Common myeloid progenitor, CD34-positive (primary cell): ENCODE measurements at places on chromosomes 11 and 22.

DNA sequence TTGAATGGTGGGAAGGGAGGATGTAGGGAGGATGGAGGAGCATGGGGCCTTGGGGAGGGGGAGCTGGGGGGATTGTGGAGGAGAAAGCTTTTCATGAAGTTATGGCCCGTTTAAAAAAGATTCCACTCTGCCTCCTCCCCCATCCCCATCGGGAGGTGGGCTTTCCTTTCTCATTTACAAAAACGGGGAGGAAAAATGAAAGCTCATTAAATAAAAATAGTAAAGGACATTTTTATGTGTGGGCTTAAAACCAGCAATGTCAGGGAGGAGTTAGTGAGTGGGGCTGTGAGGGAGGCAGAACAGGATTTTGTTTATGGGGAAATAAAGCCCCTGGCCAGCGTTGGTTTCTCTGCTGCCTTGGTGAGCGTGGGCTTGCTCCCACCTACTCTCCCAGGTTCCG, 83.2 kb downstream of the ZBTB16 start:
- no peaks in the 10 kb centered on the region for H3K27me3 ChIP-seq
- peaks cover 11% of the 10 kb centered on the region for H3K4me1 ChIP-seq
- no peaks in the 10 kb centered on the region for H3K36me3 ChIP-seq
- no peak for DNase-seq
- no peak overlapping the region for H3K27ac ChIP-seq

- no peak for DNase-seq
- no peak overlapping the region for H3K27ac ChIP-seq
- H3K4me3 ChIP-seq: no peak overlapping the region
- H3K36me3 ChIP-seq: no peaks in the 10 kb centered on the region
Measured at GRCh38 chr11:68649851-68650555, 34.3 kb upstream of the GAL start.

- H3K36me3 ChIP-seq: no peaks in the 10 kb centered on the region
- no peak for DNase-seq
- no peaks in the 10 kb centered on the region for H3K4me1 ChIP-seq
- no peak overlapping the region for H3K4me3 ChIP-seq
- peaks cover 2% of the 10 kb centered on the region for H3K27me3 ChIP-seq
Measured at GRCh38 chr11:36098087-36098486, 154.2 kb downstream of the LDLRAD3 start.

DNA sequence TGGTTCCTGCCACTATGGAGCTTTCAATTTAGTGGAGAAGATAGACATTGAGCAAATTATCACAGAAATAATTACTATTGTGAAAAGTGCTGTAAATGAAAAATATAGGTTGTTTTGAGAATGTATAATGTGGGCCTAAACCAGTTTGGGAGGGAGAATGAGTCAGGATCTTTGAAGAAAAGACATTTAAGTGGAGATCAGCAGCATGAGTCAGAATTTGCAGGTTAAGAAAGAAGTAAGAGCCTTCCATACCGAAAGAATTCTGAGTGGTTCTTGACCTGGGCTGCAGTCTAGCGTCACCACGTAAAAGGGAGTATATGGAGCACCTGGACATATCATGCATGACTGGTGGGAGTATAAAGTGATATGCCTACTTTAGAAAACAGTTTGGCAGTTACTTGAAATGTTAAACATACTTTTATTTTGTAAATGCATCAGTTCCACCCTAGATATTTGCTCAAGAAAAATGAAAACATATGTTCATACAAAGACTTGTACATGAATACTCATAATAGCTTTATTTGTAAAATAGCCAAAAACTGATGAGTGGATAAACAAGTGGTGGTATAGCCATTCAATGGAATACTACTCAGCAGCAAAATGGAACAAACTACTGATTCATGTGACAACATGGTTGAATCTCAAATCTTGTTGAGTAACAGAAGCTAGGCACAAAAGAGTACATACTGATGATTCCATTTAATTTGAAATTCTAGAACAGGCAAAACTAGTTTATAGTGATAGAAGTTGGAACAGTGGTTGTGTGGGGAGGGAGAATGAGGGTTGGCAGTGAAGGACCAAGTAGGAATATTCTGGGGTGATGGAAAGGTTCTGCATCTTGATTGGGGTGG, 99.2 kb downstream of the STIM1 start:
- no peaks in the 10 kb centered on the region for H3K27me3 ChIP-seq
- H3K4me3 ChIP-seq: no peak overlapping the region
- H3K4me1 ChIP-seq: peaks cover 13% of the 10 kb centered on the region
- no peak overlapping the region for H3K27ac ChIP-seq
- H3K36me3 ChIP-seq: no peaks in the 10 kb centered on the region

- H3K27me3 ChIP-seq: peaks cover 25% of the 10 kb centered on the region
- peak overlapping the region; percentile 52 for H3K4me3 ChIP-seq
- H3K4me1 ChIP-seq: peaks cover 28% of the 10 kb centered on the region
Measured at GRCh38 chr11:46238078-46238966, 39.1 kb upstream of the CREB3L1 start.

DNA sequence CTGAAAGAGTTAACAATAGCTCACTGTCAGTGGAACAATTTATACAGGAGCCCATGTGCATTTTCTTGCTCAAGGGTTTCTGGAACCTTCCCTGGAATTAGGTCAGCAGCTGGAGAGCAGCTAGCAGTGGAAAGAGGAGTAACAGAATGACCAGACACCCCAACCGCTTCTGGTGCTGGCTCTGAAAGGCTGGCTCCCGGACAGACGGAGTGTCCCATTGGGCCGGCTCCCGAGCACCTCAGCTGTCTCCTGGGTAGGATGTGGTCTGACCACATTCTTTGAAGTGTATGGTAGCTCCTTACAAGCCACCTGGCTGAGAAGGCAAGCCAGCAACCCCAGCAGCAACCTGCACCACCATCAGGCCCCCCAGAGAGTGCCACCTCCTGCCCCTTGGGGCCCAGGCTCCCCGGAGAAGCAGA, 44.7 kb downstream of the ABTB2 start:
- DNase-seq: peak; percentile 40
- H3K4me1 ChIP-seq: no peaks in the 10 kb centered on the region
- no peak overlapping the region for H3K27ac ChIP-seq
- H3K27me3 ChIP-seq: no peaks in the 10 kb centered on the region
- no peaks in the 10 kb centered on the region for H3K36me3 ChIP-seq

DNA sequence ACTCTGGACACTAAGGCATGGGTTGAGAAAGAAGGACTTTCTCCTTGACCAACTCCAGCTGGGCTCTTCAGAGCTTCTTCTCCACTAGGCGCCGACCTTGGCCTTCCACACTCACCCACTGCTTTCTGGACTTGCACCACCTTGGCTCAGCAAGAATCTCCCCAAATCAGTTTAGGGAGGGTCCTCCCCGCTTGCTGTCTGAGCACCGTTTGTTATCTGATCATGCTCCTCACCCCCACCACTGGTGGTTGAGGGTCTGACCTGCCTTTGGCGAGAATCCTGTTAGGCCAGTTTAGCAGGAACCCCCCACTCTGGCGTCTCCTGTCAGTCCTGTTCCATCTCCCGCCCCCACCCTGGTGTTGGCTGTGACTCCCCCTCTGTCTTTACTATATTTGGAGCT, 10.4 kb downstream of the APOL2 start:
- peaks cover 55% of the 10 kb centered on the region for H3K36me3 ChIP-seq
- DNase-seq: no peak
- H3K27ac ChIP-seq: no peak overlapping the region

DNA sequence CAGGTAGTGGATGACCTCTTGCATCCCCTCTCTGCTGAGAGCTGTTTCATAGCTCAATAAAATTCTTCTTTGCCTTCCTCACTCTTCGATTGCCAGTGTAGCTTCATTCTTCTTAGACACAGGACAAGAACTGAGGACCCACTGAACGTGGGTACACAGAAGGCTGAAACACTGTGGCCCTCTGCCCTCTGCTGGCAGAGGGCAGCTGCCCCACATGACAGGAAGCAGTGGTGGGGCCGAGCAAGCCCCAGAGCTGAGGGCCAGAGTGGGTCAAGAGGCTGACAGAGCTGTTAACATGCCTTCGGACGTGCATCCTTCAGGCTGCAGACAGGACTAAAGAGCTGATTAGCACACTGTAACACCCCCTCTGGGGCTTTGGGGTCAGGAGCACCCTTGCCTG, 15.6 kb downstream of the SMC1B start:
- no peak overlapping the region for H3K4me3 ChIP-seq
- H3K27me3 ChIP-seq: no peaks in the 10 kb centered on the region
- H3K36me3 ChIP-seq: no peaks in the 10 kb centered on the region

- DNase-seq: peak; percentile 11
- no peaks in the 10 kb centered on the region for H3K27me3 ChIP-seq
- no peaks in the 10 kb centered on the region for H3K4me1 ChIP-seq
- no peak overlapping the region for H3K4me3 ChIP-seq
- H3K36me3 ChIP-seq: no peaks in the 10 kb centered on the region
- H3K27ac ChIP-seq: no peak overlapping the region
Measured at GRCh38 chr11:96620464-96621044, 230.7 kb downstream of the JRKL start.

DNA sequence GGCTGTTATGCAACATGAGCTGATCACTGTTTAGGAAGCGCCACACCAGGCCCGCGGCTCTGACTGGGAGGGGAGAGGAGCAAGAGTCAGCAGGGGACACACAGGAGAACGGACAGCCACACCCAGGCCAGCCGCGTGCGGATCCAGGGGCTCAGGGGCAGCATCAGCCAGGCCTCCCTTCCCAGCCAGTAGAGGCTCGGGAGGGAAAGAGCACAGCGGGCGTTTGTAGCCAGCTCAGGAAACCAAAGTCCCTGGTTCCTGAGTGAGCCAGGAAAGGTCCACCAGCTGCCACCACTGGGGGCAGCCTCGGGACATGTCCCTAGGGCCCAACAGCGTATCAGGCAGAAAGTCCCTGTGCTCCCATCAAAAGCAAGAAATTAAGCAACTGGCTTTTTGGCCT, 71.8 kb upstream of the PITPNB start:
- H3K36me3 ChIP-seq: peaks cover 4% of the 10 kb centered on the region
- DNase-seq: no peak
- H3K27me3 ChIP-seq: no peaks in the 10 kb centered on the region
- no peak overlapping the region for H3K4me3 ChIP-seq

DNA sequence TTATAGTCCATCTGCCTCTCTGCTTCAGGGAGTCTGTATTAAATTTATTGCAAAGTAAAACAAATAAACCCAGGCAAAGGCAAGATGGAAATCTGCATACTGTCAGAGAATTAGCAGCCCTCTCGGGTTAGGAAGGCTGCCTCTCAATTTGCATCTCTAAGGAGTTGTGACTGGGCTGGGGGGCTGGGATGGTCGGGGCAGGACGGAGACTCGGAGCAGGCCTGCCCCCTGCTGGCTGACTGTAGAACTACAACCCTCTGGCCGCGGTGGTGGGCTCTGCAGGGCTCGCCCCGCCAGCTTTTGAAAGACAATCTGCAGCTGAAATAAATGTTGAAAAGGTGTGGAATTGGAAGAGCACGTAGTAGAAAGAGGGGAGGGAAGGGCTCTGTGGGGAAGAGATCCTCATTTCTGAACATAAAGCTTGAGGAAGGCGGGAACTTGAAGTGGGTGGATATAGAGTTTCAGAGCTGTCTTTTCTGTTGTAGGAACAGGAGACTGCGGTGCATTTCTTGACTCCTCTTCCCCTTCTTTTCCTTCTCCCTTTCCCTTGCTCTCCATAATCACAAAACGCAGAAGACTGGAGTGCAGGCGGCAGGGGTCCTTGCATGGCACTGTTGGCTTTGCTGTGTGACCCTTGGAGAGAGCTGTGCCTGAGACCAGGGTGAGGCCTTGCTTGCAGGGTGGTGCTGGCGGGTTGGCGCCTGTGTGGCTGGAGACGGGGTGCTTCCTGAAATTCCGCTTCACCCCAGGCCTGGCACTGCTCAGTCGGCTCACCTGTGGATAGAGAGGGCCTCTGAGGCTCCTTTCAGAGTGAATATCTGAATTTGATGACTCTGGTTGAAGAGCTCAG, 22.6 kb upstream of the PKNOX2 start:
- no peak overlapping the region for H3K27ac ChIP-seq
- DNase-seq: peak; percentile 51
- no peaks in the 10 kb centered on the region for H3K36me3 ChIP-seq
- H3K4me1 ChIP-seq: no peaks in the 10 kb centered on the region
- H3K27me3 ChIP-seq: peaks cover 19% of the 10 kb centered on the region

DNA sequence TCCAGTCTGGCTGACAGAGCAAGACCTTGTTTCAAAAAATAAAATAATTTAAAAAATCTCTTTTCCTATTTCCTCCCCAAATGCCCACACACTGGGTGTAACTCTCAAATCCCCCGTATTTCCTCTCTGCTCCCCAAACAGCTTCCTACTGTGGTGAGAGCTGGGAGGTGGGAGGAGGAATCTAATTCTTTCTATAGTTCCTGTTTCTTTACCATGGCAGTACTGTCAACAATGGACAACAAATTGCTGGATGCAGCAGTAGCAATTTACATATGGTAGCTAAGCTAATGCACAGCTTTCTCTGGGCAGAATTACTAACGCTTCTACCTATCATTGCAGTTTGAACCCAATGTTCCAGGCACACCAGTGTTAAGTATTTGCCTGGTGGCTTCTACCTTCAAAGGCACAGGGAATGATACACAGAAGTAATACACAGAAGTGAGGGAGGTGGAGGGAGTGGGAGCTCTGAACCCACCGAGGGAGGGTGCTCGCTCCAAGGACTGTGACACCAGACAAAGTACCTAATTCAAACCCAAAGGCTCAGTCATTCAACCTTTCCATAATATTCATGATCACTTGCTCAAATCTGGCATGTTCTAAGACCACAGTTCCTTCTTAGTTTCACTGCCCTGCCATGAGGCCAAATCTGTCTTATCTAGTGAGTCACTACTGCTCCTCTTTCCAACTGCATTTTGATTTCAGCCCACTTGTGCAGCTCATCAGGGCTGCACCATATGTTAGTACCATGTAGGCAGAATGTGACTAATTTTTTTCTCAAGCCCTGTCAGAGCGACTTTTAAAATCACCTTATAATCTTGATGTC, 37.9 kb downstream of the CELF1 start:
- H3K4me3 ChIP-seq: peak overlapping the region; percentile 42
- no peaks in the 10 kb centered on the region for H3K36me3 ChIP-seq
- H3K27me3 ChIP-seq: no peaks in the 10 kb centered on the region
- H3K4me1 ChIP-seq: peaks cover 48% of the 10 kb centered on the region
- DNase-seq: peak; percentile 84

DNA sequence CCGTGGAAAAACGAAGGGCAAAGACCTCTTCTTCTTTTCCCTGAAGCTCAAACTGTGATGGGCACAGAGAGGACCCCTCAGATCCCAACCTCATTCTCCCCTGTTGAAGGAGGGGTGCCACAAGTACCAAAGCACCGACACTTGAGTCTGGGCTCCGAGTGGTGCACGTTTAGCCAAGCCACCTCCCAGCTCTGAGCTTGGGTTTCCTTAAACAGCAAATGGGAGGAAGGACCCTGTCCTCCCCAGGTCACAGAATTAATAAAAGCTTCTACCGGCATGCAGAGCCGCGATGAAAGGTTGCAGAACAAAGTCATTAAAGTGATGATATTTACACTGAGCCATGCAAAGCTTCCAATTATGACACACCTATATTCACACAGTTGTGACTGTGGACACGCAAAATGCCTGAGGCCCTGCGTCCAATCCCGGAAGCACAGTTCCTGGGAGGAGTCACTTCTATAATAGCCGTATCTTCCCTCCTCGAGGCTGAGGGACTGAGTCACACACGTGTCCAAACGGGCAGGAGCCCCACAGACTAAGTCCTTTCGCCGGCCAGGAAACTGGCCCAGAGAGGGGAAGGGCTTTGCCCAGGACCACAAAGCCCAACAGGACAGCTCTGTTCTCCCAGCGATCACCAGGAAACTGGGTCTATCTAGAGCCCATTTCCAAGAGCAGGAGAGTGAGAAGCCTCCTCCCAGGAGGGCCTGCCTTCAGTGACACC, 922 bp upstream of the CSNK1E start:
- peak overlapping the region; percentile 75 for H3K4me3 ChIP-seq
- no peaks in the 10 kb centered on the region for H3K36me3 ChIP-seq
- no peaks in the 10 kb centered on the region for H3K27me3 ChIP-seq
- peak; percentile 38 for DNase-seq
- peaks cover 6% of the 10 kb centered on the region for H3K4me1 ChIP-seq

GRCh38 chr22:40009951-40010671, 15.4 kb downstream of the FAM83F start:
- H3K36me3 ChIP-seq: no peaks in the 10 kb centered on the region
- H3K4me3 ChIP-seq: no peak overlapping the region
- DNase-seq: no peak
- H3K4me1 ChIP-seq: no peaks in the 10 kb centered on the region
